Activated CD4-positive, alpha-beta T cell treated with anti-CD3 and anti-CD28 coated beads, Interleukin-2, amount 50 U/mL, for 24 hours (primary cell): ENCODE measurements at places on chromosomes 1 and 21.

GRCh38 chr1:178534137-178534868, 21.4 kb downstream of the TEX35 start:
- no peak for DNase-seq

GRCh38 chr1:45275054-45275453, 51.6 kb upstream of the HPDL start:
- DNase-seq: no peak

DNA sequence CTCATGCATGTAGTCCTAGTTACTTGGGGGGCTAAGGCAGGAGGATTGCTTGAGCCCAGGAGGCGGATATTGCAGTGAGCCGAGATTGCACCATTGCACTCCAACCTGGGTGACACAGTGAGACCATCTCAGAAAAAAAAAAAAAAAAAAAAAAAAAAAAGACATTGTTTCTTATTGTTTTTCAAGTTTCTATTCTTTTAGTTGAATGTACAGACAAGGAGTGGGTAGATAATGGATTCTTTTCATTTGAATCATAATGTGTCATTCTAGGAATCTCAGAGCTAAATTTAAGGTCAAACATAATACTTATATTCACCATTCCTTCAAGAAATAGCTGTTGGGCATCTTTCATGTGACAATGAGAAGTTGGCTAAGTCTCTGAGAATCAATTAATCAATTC, 157.0 kb upstream of the C21orf91 start:
- no peak for DNase-seq

DNA sequence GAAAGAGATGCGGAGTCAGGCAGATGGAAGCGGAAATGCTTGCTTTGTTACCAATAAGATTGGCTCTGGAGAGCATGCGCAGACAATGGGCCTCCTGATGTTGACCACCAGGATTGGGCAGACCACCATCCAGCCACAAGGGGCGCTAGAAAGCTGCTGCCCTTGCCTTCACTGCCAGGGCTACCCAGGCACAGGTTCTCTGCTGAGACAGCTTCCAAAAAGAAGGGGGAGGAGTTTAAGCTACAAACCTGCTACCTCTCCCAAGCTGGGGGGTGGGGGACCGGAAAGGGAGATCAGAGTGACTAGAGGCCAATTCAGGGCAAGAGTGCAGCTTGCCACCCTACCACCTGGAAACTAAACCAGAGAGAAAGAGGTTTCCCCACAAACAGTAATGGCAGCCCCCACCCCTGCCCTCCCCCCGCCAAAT, 369.7 kb downstream of the RRAGC start:
- DNase-seq: peak; percentile 7

GRCh38 chr1:145690587-145691558, 16.3 kb downstream of the PDZK1 start:
- peak; percentile 7 for DNase-seq

- DNase-seq: no peak
Observed at GRCh38 chr1:79161077-79161476, 154.5 kb upstream of the ADGRL4 start.

DNA sequence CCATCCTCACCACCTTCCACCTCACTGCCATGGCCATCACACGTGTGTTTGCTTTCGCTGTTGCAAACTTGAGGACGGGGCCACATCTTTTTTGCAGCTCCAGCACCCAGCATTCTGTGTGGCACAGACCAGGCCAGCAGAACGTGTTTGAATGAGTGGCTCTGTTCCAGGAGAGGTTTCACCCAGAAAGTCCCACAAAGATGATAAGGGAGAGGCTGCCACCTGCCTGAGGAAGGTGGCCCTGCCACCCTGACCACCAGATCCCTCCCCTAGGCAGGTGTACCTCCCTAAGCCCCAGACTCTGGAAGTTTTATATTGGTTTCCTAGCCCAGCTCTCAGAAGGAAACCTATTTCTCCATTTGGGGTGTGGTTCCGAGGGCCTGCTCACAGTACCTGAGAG, 252.1 kb downstream of the KAZN start:
- no peak for DNase-seq

DNA sequence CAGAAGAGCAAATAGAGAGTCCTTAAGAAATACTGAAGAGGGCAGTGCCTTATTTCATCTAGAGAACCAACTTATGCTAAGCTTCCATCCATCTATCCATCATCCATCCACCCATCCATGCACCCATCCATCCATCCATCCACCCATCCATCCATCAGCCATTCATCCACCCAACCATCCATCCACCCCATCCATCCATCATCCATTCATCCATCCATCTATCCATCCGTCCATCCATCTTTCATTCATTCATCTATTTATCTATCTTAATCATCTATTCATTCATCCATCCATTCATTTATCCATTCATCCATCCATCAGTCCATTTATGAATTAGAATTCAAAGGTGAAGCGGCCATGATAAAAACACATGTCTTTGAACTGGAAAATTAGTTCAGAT, 171.5 kb upstream of the FMN2 start:
- DNase-seq: no peak

DNA sequence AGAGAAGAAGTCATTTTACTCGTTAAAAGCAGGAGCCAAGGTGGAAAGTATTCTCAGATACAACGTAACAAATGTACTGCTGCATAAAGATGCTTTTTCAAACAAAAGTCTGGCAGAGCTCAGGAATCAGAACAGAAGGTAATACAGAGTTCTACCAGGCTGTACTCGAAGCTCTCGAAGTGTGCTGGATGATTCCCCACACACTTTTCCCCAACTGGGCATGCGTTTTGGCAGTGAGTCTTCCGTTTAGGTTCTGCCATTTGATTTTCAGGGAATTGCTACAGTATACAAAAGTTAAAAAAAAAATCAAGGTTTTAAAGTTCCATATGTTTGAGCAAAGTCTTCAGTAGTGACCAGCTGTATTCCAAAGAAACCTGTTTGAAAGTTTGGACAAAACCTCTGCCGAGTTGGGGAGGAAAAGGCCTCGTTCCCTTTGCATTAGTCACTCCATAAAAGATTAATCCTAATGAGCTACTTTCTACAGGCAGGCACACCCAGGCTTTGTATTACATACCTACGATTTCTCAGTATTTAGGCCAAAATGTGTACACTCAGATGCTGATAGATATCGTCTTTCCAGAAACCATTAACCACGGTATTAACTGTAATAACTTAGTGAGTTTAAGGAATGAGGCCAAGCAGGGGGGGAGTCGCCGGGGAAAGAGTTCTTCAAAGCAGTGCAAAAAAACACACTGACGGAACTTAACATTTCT, 477.1 kb downstream of the LMO4 start:
- no peak for DNase-seq

DNA sequence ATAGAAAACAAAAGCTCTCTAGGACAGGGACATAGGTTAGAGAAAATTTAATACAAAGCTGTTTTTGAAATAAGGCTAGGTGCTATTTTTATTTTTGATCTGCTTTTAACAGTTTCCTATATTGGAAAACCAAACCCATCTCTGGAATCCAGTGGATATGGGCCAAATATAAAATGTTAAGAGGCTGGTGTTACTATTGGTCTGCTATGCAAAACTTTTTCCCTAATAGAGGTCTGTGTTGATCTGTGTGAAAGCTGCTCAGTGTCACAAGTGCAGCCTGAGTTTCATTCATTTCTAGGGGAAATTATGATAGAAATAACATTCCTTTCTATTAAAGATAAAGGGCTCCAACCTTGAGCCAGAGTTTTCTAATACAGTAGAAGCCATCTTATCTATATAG, 116.4 kb downstream of the OLFML2B start:
- no peak for DNase-seq

- DNase-seq: no peak
Observed at GRCh38 chr1:245715970-245716369, 561.2 kb downstream of the KIF26B start.

GRCh38 chr1:229209816-229210215, 61.1 kb upstream of the RAB4A start:
- DNase-seq: no peak

GRCh38 chr1:116911188-116911553, 1.5 kb downstream of the PTGFRN start:
- DNase-seq: no peak

DNA sequence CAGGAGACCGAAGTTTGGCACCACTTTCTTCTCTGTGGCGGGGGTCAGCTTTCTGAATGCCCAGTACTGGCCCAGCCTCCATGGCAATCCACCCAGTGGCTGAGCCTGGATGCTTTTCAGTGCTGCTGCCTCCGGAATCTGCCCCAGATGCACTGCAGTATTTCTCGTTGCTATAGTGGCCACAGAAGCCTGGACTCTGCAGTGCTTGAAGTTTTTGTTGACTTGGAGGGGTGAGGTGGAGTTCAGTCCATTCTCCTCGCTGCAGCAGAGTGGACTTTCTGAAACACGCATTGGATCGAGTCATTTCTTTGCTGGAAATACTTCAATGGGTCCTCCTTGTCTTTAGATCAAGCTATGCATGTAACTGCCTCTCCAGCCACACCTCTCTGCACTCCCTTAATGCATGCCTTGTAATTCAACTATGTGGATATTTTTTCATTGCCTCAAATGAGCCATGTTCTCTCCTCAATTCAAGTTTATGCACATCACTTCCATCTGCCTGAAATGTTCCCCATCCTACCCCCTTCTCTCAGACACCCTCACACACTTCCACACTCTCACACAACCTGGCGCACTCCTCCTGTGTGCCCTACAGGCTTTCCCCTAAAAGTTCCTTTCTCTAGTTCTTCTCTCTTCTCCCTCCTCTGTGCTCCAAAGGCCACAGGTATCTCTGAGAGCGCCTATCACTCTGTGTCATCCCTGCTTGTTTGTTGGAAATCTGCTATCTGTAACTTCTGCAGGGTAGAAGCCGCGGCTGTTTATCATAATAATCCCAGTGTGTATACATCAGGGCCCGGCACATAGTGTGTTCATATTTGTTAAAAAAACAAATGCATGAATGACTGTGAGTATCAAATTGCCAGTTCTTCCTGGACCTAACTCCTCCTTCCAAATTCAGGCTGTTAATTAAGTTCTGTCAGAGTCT, 16.5 kb downstream of the ADAM30 start:
- DNase-seq: no peak

DNA sequence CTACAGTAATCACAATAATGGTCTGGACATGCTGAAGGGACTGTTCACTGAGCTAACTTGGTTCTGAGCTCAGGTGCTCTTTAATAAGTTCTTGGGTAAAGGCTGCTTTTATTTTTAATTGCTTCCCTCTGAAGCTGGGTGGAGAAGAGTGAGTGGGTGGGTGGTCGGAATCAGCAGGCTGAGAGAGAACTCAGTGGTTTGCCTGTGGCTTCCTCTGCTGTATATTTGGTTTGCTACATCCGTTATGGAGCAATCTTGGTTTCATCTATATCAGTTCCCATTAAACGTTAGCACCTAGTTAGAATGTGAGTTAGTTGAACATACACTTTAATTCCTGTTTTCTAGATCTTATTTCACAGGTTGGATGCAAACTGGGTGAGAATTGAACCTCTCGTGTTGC, 23.3 kb downstream of the CNIH4 start:
- peak; percentile 24 for DNase-seq

DNA sequence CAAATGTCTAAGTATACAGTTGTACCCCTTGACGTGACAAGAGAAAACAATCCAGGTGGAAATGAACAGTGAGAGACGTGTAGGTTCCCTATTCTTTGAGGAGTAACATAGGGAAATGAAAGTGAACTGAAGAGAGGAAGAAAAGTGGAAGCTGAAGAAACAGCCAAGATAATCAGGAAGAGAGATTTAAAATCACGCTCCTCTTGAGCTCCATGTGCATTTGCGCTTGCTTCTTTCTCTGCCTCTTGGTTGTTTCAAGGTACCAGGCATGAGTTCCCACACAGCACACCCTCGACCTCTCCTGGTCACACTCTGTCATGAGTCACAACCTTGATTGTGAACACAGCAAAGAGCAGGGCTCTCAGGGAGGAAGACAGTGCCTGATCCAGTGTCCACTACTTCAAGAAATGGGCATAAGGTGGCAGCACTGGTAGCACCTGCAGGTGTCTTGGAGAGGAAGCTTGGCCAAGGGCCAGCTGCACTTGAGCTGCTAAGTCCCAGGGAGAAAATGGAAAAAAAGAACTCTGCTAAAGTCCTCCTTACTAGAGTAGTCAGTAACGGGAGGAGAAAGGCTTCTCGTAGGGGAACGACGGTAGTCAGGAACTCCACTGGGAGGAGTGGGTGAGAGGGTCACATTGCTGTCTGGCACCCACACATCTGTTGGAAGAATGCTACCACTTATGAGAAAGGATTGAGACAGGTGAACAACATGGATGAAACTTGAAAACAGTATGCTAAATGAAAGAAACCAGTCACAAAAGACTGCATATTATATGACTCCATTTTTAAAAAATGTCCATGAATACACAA, 18.3 kb upstream of the ARID1A start:
- no peak for DNase-seq

DNA sequence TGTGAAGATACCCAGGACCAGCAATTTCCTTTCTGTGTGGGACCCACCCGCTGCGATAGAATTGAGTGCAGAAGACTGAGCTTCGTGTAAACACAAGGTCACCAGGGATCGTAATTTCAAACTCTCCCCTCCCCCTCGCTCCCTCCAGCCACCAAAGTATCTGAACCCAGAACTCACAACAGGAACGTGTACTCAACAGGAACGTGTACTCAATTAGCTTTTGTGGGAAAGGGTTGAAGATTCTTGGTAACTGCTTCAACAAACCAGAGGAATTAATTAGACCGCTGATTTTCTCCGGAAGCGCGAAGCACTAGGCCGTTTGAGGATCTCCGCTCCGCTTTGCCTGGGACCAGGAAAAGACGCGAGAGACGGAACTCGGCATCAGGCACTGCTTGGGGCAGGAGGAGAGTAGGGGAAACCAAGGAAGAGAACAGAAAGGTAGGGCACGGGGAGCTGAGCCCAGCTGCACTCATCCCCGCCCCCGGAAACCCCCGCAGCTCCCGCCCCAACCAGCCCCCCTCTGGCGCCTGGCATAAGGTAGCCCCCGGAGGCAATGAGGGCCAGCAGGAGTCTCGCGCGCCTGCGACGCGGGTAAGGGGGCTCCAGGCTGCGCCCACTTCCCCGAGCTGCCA, 453 bp downstream of the DRAM2 start:
- peak; percentile 15 for DNase-seq

GRCh38 chr1:62198069-62198780, 3.6 kb downstream of the L1TD1 start:
- DNase-seq: no peak

DNA sequence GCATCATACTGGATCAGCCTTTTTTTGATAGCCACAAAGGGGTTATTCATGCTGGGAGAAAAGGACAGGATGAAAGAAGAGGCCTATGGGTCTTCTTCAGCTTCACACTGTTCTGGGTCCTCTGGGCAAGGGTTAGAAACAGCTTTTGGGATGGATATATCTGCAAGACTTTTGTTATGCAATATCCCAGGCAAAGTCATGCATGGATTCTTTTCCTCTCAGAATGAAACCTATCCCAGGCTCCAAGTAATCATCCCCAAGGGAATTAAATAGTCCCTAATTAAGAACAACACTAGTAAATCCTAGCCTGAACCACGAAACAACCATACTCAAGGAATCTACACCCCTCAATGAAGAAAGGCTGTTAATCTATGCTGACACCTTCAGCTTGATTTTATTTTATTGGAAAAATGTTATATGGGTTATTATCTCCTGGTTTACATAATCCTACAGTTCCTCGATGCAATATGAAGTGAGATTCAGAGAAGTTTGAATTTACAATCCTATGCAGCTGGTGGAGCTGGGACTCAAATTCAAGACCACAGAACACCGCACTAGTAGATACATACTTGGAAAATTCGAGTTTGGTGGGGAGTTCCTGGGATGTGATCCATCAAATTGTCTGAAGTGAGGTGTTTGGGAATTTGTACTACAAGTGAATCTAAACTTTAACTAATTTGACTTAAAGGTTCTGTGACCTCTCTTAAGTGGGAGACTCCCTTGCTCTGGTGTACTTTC, 338.6 kb downstream of the TBX15 start:
- DNase-seq: no peak
